ENCODE measurements at places on chromosomes 13 and 19.

DNA sequence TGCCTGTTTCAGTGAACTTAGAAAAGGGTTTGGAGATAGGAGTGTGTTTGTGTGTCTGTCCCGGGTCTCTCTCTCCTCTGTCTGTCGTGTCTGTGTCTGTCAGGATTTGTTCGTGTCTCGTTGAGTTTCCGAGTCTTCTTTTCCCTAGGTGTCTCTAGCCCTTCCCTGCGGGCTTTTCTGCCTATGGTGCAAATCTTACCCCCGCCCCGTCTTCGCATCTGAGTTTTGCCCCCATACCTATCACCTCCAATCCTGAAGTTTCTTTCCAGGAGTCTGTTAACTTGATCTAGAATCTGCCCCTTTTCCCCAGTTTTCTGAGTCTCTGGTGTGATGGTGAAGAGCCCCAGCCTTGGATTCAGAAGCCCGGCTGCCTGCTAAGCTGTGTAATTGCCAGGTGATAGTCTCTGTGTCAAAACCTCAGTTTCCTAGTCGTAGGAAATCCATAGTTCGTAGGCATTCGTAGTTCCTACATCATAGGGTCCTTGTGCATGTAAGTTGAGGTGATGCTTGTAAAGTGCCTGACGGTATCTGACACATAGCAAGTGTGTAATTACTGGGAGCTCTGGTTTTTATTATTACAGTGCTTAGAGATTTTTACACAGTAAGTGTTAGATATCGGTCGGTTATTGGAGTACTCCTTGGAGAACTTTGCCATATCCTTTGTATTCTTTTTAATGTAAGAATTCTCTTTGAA, 782 bp downstream of the EPN1 start:
- no peak for DNase-seq

- DNase-seq: peak; percentile 91
Measured at GRCh38 chr19:39405958-39406655, 540 bp upstream of the ZFP36 start.

- DNase-seq: no peak
Measured at GRCh38 chr13:21710163-21710562, 39.3 kb downstream of the FGF9 start.

- DNase-seq: no peak
Measured at GRCh38 chr13:30502237-30502636, 36.5 kb upstream of the HMGB1 start.

GRCh38 chr19:50020481-50020880, 4.7 kb downstream of the VRK3 start:
- DNase-seq: no peak

GRCh38 chr19:4922530-4923275, 13.4 kb downstream of the UHRF1 start:
- DNase-seq: no peak

DNA sequence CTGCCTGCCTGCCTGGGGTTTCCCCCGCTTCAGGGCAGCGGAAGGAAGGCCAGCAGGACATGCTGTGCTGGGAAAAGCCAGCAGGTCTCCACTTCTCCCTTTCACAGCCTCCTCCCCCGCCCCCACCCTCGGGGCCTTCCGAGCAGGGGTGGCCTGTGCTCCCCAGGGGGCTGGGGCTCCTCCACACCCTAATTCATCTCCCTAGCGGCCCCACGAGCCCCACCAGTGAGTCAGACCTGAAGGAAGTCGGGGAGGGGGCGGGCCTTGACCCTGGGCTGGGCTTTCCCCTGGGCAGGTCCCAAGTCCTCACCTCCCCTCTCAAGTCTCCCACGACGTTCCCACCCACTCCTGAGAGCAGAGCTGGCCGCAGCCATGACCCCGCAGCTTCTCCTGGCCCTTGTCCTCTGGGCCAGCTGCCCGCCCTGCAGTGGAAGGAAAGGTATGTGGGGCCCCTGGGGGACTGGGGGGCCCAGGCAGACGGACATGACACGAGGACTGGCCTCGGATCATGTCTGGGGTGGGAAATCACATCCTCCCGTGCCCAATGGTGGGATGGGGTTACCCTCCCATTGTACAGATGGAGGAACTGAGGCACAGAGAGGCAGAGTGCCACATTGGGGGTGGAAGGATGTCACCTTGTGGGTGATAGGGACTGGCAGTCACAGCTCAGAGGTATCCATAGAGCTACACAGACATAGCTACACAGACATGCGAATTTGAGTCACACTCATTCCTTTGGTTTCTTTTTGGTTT, at the start of gene EBI3:
EBI3 (plus strand) TSS at position 345 of the 753 bp plus-strand sequence; CDS start at position 373, 28 bp downstream.
- DNase-seq: no peak

DNA sequence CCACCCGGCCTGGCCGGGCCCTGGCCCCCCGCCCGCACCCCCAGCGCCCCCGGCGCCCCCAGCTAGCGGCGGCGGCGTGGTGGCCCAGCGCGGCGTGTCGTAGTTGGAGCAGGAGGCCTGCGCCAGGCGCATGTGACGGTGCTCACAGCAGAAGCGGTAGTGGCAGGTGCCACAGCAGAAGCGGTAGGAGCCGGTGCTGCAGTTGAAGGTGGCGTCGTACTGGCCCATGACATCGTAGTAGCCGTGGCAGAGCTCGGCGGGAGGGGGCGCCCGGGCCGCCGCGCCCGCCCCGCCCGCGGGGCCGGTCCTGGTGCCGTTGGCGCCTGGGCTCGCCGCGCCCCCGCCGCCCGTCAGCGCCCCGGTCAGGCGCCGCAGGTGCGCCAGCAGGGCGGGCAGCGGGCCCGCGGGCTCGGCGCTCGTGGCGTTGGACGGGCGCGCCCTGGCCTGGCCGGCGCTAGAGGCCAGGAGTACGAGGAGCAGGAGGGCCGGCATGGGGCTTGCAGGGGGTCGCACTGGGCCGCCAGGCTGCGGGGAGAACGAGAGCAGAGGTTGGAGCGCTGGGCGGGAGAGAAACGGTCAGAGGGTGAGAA, 633 bp downstream of the SHISA7 start:
- no peak for DNase-seq

DNA sequence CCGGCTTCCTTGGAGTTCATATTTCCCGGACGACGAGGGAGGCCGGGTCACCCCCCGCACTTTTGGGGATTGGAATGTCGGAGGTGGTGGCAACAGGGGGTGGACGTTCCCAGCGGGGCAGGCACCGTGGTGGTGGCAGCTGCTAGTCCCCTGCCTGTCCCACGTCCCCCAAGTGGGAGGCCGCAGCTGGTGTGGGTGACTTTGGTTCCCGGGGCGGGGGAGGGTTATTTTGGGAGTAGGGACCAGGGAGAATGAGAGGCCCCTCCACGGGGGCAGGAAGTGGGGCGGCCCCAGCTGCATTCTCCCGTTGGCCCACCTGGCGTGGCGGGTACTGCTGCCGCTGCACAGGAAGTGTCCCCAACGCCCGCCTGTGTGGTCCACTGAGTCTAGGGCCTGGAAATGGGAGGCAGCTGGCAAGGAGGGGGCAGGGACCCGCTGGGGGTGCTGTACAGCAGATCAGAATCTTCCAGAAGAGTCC, 11.1 kb upstream of the PLIN3 start:
- DNase-seq: no peak

- no peak for DNase-seq
Measured at GRCh38 chr13:32669030-32669646, 82.9 kb downstream of the PDS5B start.

DNA sequence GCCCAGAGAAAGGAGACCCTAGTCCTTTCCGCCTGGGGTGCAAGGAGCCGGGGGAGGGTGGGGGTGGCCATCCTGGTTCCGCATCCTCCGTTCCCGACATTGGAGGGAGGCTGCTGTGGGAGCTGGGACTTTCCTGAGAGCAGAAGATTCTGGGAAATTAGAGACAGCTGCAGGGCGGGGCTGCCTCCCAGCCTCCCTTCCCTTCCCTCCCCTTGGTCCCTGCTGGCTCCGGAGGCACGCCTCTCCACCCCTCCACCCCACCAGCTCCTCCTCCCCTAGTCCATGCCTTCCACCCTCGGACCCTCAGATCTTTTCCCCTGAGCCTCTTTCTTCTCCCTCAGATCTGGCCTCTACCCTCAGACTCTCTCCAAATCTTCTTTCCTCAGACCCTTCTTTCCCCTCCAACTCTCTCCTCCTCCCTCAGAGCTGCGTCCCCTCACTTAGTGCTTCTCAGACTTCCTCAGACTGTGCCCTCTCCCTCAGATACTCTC, 3.1 kb upstream of the BCL3 start:
- no peak for DNase-seq

DNA sequence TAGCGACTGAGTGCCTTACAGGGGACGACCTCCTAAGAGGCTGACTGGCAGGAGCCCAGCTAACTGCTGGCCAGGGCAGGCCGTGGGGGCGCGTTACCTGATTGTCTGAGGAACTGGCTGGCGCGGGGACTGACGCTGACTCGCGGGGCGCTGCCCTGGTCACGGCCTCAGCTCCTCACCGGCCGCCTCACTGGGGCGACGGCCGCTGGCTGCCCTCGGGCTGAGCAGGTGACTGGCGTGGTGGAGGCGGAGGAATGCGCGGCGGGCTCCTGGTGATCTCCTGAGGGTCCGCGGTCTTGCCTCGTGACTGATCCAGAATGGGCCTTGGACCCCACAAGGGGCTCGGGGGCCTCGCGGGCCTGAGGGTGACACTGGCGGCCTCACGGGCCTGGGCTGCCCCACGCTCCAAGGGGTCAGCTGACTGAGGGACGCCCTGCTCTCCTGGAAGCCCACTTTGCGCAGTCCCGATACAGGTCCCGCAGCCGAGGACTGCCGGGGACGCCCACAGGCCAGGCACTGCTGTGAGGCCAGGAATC, 39.3 kb downstream of the SIGLEC7 start:
- DNase-seq: no peak

DNA sequence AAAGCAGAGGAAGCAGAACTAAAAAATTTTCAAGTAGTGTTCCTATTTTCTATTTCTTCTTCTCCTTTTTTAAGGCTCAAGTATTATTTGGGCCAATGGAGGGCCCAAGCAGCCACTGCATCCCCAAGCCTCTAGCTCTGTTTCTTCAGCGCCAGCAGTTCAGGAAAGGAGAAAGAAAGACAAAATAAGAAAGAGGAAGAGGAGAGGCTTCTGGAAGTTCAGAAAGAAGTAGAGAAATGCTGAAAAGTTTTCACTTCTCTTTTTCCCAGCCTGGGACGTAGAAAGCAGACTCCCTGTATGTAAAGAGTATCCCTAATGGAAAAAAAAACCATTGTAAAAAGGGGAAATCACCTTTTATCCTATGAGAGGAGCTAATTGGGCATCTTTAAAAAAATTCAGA, 165.5 kb upstream of the KLF12 start:
- DNase-seq: no peak
